ENCODE measurements at places on chromosomes 5 and 9.

GRCh38 chr5:154373729-154374179 is 72.0 kb upstream of the SAP30L start:
- no peak for DNase-seq

DNA sequence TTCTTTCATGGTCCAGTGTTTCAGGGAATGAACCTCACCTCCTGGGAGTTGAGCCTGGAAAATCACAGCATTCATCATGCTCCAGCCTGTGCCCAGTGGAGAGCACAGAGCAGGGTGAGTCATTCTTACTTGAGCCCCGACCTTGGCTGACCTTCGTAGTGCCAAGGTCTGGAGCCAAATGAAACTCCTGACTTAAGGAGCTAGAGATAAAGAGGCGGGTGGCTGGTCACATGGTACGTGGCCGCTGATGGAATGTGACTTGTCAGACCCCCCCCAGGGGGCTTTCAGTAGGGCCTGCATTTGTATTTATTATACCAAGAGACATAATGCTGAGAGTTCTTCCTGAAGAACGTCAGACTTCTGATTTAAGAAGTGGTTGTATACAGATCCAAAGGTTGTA is 15.0 kb upstream of the PIP5K1B start:
- DNase-seq = no peak

DNA sequence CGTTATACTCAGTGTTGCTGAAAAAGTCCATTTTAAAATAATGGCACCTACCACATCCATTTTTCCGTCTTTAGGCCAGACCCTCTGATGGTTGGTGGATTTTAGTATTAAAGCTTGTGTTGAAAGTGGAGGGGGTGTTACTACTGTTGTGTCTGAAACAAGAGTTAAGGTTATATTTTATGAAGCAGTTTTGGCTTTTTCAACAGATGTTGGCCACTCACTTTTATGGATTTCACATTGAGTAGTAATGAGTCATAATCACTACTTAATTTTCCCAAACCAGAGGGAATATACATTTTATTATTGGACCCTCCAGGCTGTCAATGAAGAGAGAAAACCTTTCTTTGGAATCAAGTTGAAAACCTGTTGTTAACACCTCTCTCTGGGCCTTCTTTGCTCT is 88.0 kb downstream of the TRIO start:
- DNase-seq = no peak

DNA sequence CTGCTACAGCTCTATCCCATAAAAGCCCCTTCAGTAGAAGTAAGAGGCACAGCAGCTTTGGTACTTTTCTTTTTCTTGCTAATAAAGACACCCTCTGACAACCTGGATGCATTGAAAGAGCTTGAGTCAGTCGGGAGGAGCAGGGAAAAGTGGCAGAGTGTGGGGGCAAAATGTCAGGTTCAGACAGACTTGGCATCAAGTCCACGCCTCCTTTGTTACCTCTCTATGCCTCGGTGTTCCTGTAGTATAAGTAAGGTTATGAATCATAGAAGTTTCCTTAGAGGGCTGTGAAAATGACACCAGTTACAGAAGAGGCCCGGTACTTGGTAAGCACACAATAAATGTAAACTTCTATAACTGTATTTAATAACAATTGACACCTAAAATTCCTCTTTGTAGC is 133.9 kb downstream of the ESM1 start:
- DNase-seq = no peak

DNA sequence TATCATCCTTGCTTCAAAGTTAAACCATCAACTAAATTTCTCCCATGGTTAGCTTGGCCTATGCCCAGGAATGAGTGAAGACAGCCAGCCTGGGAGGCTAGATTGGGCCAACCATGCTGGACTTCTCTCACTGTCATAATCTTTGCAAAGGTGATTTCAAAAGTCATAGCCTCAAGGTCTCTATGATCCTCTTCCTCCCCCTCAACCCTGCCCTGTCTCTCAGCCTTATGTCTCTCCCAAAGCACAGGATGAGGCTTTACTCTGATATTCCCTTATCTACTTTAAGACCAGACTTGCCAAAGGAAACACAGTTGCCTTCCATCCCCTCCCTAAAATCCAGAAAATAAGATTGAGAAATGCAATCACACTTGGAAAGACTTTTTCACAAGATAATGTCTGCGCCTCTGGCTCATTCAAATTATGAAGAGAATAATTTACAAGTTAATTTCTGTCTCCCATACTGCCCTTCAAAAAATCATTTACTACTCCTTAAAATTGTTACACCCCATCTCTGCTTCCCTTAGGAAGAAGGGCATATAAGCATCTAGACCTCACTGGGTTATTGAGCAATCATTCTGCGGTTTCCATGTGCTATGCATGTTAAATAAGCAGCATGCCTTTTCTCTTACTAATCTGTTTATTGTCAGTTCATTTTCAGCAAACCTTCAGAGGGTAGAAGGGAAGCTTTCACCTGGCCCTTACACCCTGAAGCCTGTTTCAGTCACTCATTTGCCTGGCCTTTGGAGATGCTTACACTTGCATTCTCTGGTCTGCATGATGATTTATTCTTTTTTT is 113.8 kb upstream of the ANKRD55 start:
- DNase-seq = no peak

DNA sequence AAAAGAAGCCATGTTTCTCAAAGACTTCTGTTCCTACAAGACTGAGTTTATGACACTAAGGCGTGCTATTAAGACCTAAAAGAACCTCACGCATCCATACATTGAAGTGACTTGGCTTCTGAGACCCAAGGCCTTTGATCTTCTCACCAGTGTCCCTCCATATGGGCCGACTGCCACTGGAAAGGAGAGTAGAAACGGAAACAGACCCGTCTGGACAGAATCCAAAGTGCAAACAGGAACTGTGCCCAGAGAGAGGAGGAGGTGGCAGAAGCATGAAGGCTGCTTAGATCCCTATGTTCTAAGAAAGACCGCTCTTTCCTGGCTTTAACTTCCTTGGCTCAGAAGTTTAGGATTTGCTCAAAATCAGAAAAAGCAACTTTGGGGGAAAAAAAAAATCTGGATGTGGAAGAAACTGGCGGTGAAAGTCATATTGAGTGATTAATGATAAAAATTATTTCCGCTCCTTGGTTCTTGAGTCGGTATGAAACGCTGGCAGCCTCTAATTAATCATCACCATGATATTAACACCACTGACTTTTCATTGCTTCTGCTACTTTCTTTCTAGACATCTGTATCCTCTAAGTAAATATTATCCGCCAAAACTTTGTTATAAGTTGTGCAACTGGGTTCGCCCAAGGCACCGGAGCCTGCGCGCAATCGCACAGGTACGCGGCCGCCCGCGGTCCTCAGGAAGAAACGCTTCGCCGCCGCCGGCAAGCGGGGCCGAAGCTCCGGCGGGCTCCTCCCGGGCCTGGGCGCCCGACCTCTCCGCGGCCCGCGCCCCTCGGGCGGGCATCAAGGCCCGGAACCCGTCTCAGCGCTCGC is 726 bp downstream of the DAP start:
- DNase-seq = peak; percentile 15

- DNase-seq = no peak
Measured at GRCh38 chr5:78594021-78594420, 54.6 kb downstream of the LHFPL2 start.

GRCh38 chr9:84681516-84682285 is 12.2 kb downstream of the NTRK2 start:
- no peak for DNase-seq

GRCh38 chr5:73118391-73118973 is 1.9 kb upstream of the TMEM171 start:
- DNase-seq = no peak

GRCh38 chr5:522116-522515 is 2.1 kb downstream of the SLC9A3 start:
- DNase-seq = no peak

- no peak for DNase-seq
Measured at GRCh38 chr9:103714992-103715391, 379.1 kb upstream of the SMC2 start.

DNA sequence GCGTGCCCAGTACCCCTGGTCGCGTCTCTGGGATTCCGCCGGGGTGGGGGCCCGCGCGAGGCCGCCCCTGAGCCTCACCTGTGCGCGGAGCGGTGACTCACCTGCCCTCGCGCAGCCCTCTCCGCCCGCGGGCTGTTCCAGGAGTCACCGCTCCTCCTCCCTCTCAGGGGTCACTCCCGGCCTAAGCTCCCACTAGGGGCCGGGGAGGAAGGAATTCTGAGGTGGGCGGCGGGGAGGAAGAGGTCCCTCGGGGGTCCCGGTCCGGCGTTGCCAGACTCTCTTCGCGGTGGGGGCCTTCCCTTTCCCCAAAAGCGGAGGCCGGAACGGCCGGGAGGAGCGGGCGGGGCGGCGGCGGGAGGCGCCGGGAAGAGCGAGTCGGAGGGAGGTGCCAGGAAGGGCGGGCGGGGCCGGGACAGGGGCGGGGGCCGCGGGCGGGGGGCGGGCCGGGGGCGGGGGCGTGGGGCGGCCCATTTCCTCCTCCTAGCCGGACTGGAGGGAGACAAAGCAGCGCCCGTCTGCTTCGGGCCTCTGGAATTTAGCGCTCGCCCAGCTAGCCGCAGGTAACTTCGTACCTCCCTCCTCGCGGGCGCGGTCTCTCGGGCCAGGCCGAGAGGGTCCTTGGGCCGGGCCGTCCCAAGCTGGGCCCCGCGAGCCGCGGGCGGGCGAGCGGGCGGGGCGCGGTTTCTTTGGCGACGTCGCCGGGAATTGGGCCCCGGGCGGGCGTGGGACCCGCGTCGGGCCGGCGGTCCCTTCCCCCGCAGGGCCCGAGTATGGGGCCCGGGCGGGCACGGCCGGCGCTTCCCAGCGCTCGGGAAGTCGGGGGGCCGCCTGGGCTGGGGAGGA is at the start of gene CTNNA1:
Gene CTNNA1 (plus strand): TSS at position 475 of the 843 bp plus-strand sequence. CDS start 28,500 bp downstream, outside the sequence.
- DNase-seq = peak; percentile 67

DNA sequence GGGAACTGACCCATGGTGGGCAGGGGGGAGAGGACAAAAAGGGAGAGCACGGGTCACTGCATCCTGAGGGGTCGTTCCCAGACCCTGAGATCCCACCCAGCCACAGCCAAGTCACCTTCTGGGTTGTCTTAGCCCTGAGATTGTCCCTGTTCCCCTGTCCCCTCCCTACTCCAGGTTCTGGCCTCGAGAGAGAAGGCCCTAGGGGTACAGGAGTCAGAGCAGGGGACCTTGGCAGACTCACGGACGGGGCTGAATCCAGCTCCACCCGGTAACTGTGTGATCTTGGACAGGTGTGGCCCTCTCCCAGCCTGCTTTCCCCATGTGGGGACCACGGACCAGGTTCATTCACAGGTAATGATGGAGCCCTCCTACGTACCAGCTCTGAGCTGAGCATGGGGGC is 11.2 kb upstream of the CERCAM start:
- DNase-seq = no peak

DNA sequence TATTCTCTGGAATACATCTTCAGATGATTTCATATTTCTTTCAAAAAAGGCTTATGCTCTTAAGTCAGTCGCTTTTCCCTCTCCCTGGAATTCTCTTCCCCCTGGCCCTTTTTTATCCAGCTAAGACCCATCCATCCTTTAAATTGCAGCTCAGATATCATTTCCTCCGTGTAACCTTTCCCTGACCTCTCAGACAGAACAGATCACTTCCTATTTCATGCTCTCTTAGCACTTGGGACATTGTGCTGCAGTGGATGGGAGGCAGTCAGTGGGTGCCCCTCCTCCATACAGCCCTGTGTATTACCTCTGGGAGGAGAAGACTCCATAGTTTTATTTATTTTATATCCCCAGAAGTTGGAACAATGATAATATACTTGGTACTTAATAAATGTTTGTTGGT is 423.4 kb downstream of the ISL1 start:
- no peak for DNase-seq

DNA sequence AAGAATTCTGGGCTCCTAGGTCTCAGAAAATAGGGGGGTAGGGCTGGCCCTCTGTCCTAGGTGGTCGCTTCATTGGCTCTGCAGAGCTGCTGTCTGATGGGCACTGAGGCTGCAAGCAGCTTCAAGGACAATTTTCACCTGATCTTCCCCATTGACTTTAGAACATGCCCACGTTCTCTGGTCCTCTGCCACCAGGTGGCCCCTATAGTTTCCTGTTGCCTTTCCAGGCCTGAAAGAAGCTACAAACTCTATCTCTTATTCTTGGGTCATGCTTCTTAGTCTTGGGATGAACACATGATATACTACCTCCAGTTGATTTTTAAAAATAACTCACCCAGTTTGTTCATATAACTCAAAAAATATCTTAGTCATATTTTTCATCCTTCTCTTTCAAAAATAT is 26.3 kb downstream of the SPZ1 start:
- DNase-seq = peak; percentile 33

DNA sequence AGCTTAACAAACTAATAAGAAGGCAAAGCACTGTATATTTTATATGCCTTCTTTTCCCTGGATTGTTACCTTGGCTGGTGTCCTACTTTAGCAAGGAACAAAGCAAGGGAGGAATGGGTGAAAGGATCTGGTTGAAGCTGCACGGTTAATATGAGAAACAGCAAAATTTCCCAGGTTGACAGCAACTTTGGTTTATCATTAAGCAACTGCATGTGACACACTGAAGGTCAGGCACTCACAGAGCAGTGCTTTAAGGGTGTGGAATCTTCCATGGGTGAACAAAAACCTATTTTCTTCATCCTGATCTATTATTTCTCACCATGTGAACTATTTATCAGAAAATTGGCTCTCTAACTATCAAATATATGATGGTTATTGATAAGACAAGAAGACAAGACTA is 109.0 kb upstream of the ATP10B start:
- no peak for DNase-seq

DNA sequence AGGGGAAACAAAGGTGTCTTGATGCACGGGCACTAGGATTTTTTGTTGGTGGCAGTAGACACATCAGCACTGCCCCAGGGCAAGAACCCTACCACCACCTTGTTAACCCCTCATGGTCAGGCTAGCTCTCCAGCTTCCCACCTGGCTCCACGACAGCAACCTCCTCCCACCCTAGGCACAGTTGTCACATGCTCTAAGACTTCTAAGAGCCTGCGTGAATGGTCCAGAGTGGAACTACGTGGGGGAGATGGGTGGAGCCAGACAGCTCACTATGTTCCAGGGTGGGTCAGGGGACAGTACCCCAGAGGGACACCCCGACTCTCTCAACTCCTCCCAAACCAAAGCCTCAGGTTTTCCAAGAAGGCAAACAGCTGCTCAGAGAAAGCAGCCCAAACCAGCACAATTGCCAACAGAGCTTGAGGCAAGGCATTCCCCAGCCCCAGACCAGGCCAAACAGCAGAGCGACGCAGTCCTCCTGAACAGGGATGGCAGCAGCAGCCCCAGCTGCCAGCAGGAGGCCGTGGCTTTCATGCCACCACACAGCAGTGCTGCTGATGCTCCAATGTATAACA is 78.0 kb downstream of the NRG2 start:
- no peak for DNase-seq

DNA sequence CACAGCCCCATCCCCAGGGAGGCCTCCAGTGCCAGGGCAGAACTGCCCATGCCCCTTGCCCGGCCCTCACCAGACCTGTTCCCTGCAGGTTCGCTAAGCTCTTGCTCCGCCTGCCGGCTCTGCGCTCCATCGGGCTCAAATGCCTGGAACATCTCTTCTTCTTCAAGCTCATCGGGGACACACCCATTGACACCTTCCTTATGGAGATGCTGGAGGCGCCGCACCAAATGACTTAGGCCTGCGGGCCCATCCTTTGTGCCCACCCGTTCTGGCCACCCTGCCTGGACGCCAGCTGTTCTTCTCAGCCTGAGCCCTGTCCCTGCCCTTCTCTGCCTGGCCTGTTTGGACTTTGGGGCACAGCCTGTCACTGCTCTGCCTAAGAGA is 110.1 kb downstream of the RXRA start:
- DNase-seq = no peak
